Activated CD8-positive, alpha-beta T cell treated with anti-CD3 and anti-CD28 coated beads, Interleukin-2, amount 10 ng/mL, durations not matched to agents 7 days and 5 days (primary cell): ENCODE measurements at places on chromosomes 2 and 18.

GRCh38 chr18:78655921-78656320 lies 323.7 kb upstream of the SALL3 start:
- no peak overlapping the region for H3K4me3 ChIP-seq
- no peaks in the 10 kb centered on the region for H3K27me3 ChIP-seq
- H3K4me1 ChIP-seq = no peaks in the 10 kb centered on the region
- no peak overlapping the region for H3K27ac ChIP-seq

GRCh38 chr18:47909484-47909883 lies 21.0 kb downstream of the SMAD2 start:
- H3K4me3 ChIP-seq = no peak overlapping the region
- peaks cover 44% of the 10 kb centered on the region for H3K4me1 ChIP-seq
- DNase-seq = no peak
- peaks cover 71% of the 10 kb centered on the region for H3K36me3 ChIP-seq

GRCh38 chr2:230520875-230521155 lies 104.8 kb downstream of the SP100 start:
- no peak overlapping the region for H3K27ac ChIP-seq
- DNase-seq = no peak

DNA sequence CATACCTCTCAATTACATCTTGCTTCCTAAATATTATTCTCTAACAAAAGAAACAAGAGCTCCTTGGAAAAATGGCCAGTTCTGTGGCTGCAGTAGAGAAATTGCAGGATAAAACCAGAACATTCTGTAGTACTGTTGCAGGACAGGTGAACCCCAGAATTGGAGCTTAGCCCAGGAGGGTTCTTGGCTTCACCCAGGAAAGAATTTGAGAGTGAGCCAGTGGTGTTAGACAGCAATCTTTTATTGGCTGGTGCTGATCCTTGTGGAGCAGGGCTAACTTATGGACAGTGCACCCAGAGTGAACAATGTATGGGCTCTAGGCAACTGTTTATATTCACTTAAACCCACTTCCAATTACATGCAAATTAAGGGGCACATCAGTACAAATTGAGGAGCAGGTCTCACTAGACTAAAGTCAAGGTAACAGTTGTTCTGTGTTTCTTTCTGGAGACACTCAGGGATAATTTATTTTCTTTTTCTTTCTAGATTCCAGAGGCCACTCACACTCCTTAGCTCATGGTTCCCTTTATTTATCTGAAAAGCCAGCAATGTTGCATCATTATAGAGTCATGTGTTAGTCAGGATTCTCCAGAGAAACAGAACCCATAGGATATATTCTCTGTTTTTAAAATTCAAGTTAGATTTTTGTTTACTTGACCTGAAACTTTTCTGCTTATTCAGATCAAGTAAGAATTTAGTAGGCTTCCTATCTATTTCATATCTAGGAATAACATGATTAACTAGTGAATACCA lies 348.1 kb downstream of the CCDC85A start:
- no peak overlapping the region for H3K27ac ChIP-seq
- no peak overlapping the region for H3K4me3 ChIP-seq
- H3K36me3 ChIP-seq = no peaks in the 10 kb centered on the region
- H3K4me1 ChIP-seq = no peaks in the 10 kb centered on the region
- no peak for DNase-seq
- no peaks in the 10 kb centered on the region for H3K27me3 ChIP-seq
